Naive thymus-derived CD4-positive, alpha-beta T cell (primary cell): ENCODE measurements at places on chromosomes 3 and 15.

DNA sequence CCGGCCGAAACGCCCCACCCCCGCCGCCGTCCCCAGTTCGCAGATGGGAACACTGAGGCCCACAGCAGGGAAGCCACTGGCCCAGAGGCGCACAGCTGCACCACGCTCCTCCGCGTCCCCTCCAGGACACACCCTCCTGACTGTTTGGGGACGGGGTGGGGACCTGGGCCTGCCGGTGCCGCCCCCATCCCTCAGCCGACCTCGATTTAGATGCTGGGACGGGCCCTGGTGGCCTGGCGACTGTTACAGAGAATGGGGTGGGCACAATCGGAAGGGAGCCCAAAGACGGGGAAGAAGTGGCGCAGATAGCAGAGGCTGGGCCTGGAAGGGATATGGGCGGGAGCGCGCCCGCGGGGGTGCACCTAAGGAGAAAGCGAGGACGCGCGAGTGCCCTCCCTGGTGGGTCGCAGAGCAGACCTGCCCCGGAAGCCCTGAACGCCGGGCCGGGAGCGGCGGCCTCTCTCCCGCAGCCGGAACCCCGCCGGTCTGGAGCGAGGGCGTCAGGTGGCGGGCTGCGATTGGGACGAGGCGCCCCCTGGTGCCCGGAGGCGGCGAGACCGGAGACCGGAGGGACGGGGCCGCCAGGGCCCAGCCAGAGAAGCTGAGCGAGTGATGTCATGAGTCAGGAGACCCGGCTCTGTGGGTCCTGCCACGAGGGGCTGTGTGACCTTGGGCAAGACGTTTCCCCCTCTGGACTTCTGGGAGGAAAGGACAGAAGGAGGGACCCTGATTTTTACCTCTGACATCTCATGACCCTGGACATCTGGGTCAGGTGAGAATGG lies 78.4 kb downstream of the IQSEC1 start:
- peak; percentile 83 for DNase-seq

GRCh38 chr15:83132861-83133523 lies 25.5 kb downstream of the TM6SF1 start:
- DNase-seq: no peak

DNA sequence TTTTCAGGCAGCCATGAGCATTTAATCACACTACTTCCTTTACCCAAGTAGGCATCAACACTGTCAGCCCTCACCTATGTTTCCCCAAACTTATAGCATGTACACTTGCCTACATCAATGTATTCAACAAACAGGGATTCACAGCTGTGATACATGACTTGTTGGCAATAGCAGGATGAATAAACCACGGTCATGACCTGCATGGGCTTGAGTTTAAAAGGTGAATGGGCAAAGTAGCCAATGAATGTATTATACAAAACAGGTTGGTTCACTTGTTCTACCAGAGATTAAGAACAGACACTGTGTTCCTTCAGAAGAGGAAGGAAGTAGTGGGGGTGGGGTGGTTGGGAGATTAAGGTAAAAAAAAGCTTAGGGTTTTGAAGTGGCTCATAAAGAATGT lies 861.9 kb upstream of the SEMA6D start:
- no peak for DNase-seq

DNA sequence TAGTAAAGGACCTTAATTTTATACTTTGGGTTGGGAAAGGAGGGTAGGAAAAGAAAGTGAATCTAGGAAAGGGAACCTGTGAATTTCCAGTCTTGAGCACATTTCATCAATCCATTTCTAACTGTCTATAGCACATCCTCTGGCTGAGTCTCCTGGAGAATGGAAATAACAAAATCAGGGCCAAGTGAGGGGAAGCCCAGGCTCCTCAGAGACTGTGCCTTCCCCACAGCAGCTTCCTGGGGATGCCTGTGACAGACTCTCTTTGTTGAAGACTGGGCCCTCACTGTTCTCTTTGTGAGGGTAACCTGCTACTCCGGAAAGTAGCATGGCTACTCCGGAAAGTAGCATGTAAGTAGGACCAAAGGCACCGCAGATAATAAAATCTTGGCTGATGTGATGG lies 22.6 kb upstream of the CSPG5 start:
- no peak for DNase-seq

DNA sequence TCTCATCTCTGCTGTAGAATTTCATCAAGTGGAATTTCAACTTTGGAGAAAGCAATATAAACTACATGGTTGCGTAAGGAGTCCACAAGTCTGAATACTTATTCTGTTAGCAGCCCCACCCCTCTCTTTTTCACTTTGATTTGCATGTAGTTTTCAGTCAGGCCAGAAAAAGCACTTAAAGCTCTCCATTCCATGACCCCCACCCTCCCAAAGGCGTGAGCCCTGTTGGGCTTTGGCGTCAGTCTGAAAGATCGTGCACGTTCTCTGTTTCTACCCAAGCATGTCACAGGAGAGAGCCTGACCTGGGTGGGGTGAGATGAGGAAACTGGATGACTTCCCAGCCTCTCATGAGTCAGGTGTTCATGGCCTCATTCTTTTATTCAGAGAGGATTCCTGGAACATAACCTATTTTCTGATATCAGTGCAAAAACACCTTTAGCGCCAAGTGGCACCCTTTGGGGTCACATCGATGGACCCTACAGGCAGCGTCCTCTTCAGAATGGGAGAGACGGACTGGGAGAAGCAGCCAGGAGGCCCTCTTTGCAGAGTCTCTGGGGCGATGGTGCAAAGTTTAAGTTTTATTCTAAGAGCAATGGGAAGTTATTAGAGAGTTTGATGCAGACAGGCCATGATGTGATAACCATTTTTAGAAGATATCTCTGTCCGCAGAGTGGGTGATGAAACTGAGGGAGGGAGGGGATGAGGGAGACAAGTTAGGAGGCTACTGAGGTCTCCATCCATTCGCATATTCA lies 55.8 kb downstream of the LSM3 start:
- DNase-seq: no peak
